ENCODE measurements at places on chromosomes 12 and 14.

DNA sequence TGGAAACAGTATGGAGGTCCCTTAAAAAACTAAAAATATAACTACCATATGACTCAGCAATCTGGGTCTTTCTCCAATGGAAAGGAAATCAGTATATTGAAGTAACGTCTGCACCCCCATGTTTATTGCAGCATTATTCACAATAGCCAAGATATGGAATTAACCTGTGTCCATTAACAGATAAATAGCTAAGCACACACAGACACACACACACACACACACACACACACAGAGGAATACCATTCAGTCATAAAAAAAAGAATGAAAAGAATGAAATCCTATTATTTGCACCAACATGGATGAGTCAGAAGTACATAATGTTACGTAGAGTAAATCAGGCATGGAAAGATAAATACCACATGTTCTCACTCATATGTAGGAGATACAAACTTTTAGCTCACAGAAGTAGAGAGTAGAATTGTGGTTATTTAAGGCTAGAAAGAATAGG, 4.7 kb downstream of the KLRK1 start:
- DNase-seq, result no peak

DNA sequence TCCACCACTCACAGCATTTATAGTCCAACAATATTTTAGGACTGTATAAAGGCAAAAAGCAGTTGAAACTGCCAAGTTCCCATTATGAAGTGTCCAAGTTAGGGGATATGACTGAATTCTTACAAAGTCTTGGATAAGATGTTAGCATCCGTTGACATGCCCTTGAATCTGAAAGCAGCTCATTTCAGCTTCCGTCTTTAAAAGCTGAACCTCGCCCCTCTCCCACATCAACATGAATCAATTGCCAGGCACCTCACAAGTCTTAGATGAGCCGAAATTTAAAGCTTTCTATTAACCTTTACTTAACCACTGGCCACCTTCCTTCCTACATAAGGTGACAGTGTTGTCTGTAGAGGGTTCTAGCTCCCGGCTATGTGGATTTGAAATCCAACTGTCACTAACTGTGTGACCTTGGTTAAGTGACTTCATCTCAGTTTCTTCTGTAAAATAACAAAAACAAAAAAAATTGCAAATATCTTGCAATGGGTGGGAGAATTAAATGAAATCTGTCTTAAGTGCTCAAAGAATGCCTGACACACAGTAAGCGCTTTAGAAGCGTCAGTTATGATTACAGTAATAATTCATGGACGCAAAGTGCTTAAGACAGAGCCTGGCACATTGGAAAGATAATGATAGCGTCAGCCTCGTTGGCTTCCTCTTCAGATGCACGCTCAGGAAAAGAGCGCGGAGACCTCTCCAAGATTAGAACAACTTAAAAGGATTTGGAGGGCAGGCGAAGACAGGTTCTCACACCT, 1.2 kb downstream of the PPP1CC start:
- peak; percentile 29 for DNase-seq

DNA sequence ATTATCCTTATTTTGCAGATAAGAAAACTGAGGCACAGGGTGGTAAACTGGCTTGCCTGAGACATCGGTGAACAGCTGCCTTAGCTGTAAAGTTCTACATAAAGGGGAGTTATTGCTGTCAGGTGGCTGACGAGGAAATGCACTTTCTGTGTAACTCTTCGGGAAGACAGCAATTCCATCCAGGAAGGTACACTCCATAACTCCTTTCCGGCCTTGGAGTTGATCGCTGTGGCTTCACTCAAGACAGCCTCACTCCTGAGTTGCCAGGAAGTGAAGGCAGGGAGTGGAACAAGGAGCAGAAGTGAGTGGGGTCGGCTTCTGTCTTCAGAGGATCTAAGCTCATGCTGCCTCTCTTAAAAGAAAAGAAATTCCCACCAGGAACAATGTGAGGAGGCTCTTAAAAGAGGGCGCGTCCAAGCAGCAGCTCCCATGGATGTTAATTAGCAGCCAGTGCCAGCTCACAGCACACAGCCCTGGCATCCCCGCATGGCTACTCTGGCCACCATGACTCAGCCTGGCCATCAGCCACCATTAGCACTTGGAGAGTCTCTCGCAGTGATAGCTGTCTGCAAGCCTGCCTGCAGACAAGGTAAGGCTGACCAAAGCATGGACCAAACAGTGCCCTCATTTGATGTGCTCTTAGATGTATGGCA, 60.3 kb downstream of the NUAK1 start:
- no peak for DNase-seq

DNA sequence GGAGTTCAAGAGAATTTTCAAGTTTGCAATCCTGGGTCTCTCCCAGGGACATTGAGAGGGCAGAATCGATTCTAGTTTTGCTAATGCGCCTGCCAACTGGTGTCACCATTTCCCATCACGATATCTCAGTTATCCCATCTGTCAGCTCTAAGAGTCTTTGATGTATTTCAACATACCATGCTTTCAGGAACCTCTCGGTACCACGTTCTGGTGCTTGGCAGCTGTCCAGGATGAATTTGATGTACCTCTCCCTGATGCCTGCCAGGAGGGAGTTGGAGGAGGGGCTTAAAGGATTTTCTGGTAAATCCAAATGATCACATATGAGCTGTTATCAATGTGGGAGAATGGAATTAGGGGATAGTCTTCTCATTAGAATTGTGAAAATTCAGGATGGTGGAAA, 332.5 kb downstream of the RGS6 start:
- no peak for DNase-seq

DNA sequence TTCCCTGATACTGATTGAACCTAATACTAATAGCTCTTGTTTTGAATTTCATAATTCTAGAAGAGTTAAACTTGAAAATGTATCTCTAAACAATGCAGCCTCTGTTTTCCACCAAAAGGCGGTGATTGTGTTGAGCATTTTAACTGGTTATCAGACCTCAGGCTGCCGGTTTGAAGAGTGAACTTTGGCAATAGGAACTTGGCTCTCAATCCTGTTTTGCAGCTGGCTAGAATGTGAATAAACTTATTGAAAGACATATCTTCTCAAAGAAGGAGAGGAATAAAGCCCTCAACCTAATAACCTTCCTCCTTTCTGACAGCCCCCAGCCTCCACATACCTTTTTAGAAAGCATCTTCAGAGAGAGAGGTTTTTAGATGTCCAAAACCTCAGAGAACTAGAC, 105.4 kb downstream of the SRGAP1 start:
- DNase-seq, result no peak

- no peak for DNase-seq
Observed at GRCh38 chr14:103089386-103090335, 4.9 kb upstream of the EXOC3L4 start.

DNA sequence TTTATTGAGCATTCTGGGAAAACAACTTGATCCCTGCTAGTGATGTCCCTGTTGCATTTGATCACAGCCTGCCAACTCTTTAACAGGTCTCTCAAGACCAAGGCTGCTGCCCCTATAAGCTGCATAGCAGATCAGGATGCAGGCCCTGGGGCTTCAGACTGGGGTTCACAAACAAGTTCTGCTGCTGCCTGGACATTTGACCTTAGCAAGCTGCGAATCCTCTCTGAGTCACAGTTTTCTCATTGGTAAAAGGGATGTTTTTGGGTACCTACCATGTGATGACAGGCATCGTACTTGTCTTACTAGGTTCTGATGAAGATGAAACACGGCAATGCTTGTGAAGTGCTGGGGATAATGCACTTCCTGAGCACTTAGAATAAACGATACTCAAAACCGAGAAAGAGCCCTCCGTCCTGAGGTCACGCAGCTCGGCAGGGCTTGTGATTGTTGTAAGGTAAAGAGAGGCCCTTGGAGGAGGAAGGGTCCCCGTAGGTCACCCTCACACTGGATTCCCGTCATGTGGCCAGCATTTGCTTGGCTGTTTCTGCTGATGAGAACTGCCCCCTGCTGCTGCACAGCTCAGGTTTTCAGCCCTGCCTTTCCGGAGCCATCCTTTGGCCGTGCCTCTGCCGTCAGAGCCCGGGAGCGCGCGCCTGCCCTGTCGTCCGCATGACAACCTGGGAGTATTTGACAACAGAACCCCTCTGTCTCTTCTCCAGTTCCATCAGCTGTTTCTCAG, 39.1 kb downstream of the TSPAN9 start:
- no peak for DNase-seq

GRCh38 chr12:2429032-2429431, 365.7 kb upstream of the FKBP4 start:
- no peak for DNase-seq

GRCh38 chr12:89016970-89017778, 335.1 kb downstream of the DUSP6 start:
- DNase-seq, result peak; percentile 71

GRCh38 chr14:28751467-28752058, 15.0 kb upstream of the FOXG1 start:
- no peak for DNase-seq

DNA sequence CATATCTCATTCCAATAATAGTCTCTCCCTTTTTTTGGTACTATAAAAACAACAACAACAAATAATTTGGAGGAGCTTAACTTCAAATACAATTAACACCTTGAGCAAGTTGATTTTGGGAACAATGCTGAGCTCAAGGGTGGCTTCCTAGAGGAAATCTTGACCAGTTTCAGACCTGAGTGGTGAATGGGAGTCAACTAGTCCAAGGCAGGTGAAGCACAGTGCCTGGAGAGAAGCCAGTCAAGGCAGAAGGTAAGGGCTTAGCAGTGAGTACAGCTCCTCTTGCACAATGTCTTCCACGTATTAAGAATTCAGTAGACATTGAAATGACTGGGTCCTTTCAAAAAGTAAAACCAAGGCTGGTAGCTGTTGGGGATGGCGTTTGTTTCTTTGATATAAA, 444.8 kb downstream of the ATP23 start:
- DNase-seq, result no peak

DNA sequence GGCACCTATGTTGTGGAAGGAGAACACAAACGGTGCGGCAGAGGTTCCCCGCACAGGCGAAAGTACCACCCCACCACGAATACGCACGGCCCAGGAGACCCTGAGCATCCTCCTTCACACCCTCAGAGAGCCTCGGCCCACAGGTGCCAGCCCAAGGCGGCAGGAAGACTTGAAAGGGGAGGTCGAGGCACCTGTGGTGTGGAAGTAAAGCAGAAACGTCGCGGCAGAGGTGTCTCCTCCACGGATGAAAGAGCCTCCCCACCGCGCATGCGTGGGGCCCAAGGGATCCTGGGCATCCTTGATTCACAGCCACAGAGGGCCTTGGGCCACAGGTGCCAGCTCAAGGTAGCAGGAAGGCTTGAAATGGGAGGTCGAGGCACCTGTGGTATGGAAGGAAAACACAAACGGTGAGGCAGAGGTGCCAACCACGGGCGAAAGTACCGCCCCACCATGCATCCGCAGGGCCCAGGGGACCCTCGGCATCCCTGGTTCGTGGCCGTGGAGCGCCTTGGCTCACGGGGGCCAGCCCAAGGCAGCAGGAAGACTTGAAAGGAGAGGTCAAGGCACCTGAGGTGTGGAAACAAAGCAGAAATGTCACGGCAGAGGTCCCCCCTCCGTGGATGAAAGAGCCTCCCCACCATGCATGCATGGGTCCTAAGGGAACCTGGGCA, 380.1 kb downstream of the ALG10 start:
- no peak for DNase-seq

- no peak for DNase-seq
Observed at GRCh38 chr14:29745863-29746262, 181.8 kb downstream of the PRKD1 start.

GRCh38 chr12:25715102-25715501, 162.0 kb upstream of the LMNTD1 start:
- DNase-seq, result no peak

- no peak for DNase-seq
Observed at GRCh38 chr14:53044486-53044885, 93.6 kb upstream of the FERMT2 start.

GRCh38 chr12:119544765-119545625, 48.6 kb upstream of the TMEM233 start:
- DNase-seq, result peak; percentile 50

GRCh38 chr12:100545092-100545491, 28.4 kb upstream of the GAS2L3 start:
- no peak for DNase-seq

GRCh38 chr14:20652996-20653975, 11.8 kb upstream of the OR6S1 start:
- DNase-seq, result no peak

DNA sequence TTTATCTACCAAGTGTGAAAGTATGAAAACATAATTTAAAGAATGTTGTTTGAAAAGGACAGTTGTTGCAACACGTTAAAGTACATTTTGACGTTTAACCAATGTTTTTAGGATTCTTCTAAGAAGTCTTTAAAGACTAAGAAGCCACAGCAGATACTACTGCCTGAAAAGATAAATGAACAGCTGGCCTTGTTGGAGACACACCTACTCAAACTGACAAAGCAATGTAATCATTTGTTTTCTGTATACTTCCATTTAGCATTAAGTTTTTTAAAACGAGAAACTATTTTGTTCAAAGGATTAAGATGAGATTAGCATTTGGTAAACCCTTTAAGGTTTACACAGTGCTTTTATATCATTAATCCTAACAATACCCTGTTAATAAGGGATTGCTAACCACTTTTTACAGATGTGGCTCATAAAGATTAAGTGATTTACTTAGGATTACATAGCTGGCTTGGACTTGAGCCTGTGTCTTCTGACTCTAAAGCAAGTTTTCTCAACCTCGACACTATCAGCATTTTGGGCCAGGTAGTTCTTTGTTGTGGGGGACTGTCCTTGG, 134.4 kb downstream of the CFAP54 start:
- no peak for DNase-seq

- DNase-seq, result no peak
Observed at GRCh38 chr12:18849080-18849479, 111.2 kb downstream of the CAPZA3 start.

DNA sequence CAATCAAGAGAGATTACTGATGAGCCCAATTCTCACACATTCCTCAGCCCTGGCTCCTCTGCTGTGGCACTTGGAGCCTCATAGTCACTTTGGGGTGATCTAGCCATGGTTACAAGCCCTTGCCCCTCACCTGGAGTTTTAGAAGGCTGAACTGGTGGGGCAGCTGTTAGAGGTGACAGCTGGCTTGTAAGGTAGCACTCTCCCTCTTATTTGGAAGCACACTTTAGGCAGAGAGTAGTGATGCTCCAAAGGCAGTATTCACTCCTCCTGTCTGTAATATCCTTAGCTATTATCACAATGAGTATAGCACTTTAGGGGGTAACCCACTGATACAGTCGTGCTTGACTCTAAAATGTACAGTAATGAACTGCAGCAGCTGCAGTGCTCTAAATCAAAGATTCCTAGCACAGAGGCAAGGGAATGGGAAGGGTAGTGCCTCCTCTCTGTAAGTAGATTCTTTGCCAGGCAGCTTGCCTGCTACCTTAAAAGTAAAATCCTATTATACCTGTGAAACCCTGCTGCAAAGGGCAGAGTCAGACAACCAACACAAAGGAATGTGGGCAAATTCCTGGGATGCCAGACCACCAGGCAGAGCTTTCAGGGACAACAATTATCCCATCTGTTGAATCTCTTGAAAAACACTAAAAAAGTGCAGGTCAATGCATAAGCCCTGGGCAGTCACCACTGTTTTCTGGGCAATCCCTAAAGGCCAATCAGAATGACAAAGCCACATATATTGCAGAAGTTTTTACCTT, 336.3 kb downstream of the NOVA1 start:
- no peak for DNase-seq

GRCh38 chr12:23891115-23891514, 58.4 kb downstream of the SOX5 start:
- no peak for DNase-seq

- no peak for DNase-seq
Observed at GRCh38 chr12:48671231-48671856, 10.7 kb downstream of the KANSL2 start.

GRCh38 chr12:91178781-91179180, 3.8 kb downstream of the DCN start:
- no peak for DNase-seq
